ENCODE measurements at places on chromosomes 1 and 21. TPM values are rescaled to one million over a fixed set of nuclear protein-coding genes. Genes with fewer than 3 reads are reported as not detected.
A peak's percentile ranks its signal among the peaks of the same experiment; 100 is the strongest.

DNA sequence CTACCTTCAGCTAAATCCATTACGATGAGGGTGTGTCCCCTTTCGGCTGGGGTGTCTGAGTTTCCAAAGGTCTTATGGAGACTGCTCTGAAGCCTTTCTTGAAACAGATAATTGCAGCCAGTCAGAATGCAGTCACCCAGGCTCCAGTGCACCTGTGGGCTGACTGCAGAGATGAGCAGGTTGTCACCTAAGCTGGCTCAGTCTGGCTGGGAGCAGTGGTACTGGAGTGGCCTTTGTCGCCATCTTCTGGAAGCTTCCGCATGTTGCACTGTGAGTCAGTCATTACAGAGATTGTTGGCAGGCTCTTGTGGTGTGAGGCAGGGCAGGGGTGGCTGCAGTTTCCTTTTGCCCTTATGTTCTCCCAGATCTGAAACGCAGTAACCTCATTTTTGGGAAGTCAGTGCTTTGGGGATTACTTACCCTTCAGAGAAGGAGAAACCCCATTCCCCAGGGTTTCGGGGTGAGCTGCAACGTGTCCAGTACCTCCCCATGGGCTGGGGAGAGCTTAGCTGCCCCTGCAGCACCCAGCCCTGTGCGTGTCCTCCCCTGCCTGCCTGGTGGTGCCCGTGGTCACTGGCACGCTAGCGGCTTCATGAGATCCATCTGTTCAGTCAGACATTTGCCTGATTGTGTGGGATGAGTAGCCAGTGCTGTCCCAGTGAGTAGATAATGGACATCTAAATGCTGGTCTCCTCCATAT, 48.0 kb downstream of the SMYD2 start:
- peak; percentile 56 for DNase-seq

DNA sequence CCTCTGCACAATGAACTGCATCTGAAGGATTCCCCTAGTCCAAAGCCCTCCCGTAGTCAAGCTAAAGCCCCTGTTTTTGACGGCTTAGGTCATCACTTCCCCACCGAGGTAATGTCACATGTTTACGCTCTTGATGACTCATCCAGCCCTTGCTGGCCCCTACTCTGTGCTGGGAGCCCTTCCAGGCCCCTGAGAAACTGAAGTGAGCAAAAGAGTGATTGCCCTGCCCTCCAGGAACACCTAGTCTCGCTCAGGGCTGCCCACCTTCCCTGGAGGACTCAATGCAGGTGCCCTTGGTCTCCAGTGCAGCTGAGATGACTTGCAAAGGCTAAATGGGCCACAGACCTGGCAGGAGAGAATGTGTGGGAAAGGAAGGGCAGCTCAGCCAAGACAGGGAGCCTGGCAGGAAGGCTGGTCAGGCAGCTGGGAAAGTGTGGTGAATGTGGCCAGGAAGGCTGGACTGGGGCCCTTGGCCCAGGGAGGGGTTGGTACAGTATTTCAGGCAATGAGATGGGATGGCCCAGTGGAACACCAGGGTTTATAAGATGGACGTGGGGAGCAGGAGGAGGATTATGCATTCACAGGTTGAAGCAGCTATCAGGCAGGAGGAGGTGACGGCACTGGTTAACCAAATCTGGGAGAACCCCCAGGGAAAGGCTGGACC, 345.6 kb downstream of the NPHP4 start:
- DNase-seq: no peak

DNA sequence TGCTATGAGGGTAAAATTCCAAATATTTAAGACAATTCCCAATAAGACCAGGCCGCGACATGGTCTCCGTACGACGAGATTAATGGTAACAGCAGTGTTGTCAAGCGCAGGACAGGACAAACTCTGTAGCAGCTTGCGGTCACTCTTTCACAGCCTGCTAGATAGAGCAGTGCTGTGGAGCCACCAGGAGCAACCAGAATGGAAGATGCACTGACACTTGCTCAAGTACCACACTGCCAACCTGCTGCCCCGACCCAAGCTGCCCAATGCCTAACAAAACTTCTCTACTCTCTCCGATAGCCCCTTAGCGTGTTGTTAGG, 636 bp downstream of the WARS2 start:
- peak; percentile 24 for DNase-seq

TRIM62 gene
- 4.3 TPM for total RNA-seq

- no peak for DNase-seq
Measured at GRCh38 chr1:35539824-35540261, 17.4 kb downstream of the KIAA0319L start.

GRCh38 chr1:16250524-16251251, 13.7 kb upstream of the CPLANE2 start:
- DNase-seq: no peak

IL20 gene
- total RNA-seq: 8.6 TPM

AMY2A gene
- total RNA-seq: not detected

TRNP1 gene
- 7.1 TPM for total RNA-seq

GRCh38 chr1:228921481-228921880, 186.2 kb downstream of the RHOU start:
- DNase-seq: no peak

DNA sequence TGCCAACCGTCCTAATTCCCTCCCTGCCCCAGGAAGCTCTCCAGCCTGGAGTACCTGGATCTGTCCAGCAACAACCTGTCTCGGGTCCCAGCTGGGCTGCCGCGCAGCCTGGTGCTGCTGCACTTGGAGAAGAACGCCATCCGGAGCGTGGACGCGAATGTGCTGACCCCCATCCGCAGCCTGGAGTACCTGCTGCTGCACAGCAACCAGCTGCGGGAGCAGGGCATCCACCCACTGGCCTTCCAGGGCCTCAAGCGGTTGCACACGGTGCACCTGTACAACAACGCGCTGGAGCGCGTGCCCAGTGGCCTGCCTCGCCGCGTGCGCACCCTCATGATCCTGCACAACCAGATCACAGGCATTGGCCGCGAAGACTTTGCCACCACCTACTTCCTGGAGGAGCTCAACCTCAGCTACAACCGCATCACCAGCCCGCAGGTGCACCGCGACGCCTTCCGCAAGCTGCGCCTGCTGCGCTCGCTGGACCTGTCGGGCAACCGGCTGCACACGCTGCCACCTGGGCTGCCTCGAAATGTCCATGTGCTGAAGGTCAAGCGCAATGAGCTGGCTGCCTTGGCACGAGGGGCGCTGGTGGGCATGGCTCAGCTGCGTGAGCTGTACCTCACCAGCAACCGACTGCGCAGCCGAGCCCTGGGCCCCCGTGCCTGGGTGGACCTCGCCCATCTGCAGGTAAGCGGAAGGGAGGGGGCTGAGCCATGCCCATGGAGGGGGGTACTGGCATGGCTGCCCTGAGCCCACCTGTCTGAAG, 16.5 kb downstream of the PODN start:
- DNase-seq: no peak

CLCNKA gene
- total RNA-seq: 0.37 TPM

All from omental fat pad (tissue), 4 donors.